ENCODE measurements at places on chromosomes 2 and 18.

GRCh38 chr2:217995731-217996231 is 7.0 kb downstream of the TNS1 start:
- DNase-seq, result no peak

GRCh38 chr18:58367425-58368140 is 261.3 kb downstream of the ALPK2 start:
- DNase-seq, result no peak

- DNase-seq, result peak; percentile 64
Observed at GRCh38 chr18:57881818-57882413, 78.8 kb upstream of the ATP8B1 start.

GRCh38 chr2:181157326-181157725 is 176.9 kb downstream of the UBE2E3 start:
- no peak for DNase-seq

- no peak for DNase-seq
Observed at GRCh38 chr2:36490749-36491148, 107.2 kb downstream of the FEZ2 start.
